ENCODE measurements at places on chromosomes 5 and 9. TPM values are rescaled to one million over a fixed set of nuclear protein-coding genes. Genes with fewer than 3 reads are reported as not detected.

Gene PARP8
- polyA plus RNA-seq = 150 TPM

DNA sequence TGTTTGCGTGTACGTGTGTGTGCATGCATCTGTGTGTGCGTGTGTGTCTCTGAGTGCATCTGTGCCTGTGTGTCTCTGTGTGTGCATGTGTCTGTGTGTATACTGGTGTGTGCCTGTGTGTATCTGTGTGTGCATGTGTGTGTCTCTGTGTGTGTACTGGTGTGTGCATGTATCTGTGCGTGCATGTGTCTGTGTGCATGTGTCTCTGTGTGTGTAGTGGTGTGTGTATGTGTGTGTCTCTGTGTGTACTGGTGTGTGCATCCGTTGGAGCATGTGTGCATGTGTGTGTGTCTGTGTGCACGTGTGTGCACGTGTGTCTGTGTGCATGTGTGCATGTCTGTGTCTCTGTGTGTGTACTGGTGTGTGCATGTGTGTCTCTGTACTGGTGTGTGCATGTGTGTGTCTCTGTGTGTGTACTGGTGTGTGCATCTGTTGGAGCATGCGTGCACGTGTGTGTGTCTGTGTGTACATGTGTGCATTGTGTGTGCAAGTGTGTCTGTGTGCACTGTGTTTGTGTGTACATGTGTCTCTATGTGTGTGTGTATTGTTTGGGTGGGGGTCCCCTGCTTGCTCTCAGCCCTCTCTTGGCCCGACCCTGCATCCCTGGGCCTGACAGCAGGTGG lies 23.8 kb upstream of the NOTCH1 start:
- no peaks in the 10 kb centered on the region for H3K36me3 ChIP-seq
- H3K27ac ChIP-seq = peak overlapping the region; percentile 71
- DNase-seq = no peak
- H3K27me3 ChIP-seq = peaks cover 12% of the 10 kb centered on the region

Gene IL33
- not detected for polyA plus RNA-seq

Gene ANKRD18A
- not detected for polyA plus RNA-seq

- DNase-seq = no peak
- H3K4me3 ChIP-seq = no peak overlapping the region
- H3K27me3 ChIP-seq = no peaks in the 10 kb centered on the region
- H3K36me3 ChIP-seq = no peaks in the 10 kb centered on the region
- no peak overlapping the region for H3K27ac ChIP-seq
- H3K4me1 ChIP-seq = no peaks in the 10 kb centered on the region
Observed at GRCh38 chr5:106185661-106186081, 1485.1 kb downstream of the EFNA5 start.

Gene PCDHGA7
- polyA plus RNA-seq = not detected

- no peak overlapping the region for H3K4me3 ChIP-seq
- no peaks in the 10 kb centered on the region for H3K4me1 ChIP-seq
- no peak overlapping the region for H3K27ac ChIP-seq
- no peaks in the 10 kb centered on the region for H3K36me3 ChIP-seq
- no peaks in the 10 kb centered on the region for H3K27me3 ChIP-seq
Observed at GRCh38 chr5:158607088-158607487, 492.6 kb downstream of the EBF1 start.

Gene WDR38
- polyA plus RNA-seq = not detected

DNA sequence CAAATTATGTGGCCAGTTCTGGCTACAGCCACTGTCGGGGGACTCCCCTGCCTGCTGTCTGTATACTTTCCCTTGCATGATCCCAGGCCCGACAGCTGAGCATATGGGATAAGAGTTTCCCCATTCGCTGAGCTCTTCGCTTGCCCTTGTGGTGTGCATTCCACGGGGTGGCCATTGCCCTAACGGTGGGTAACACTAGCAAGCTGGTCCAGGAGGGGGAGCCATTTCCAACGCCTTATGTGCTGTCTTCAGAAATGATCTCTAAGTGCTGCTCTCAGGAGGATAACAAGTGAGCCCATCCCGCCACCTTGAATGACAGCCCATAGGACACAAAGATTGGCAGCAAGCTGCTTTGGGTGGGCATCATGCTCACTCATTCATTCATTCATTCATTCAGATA lies 190.9 kb downstream of the FSTL4 start:
- H3K27me3 ChIP-seq = peaks cover 8% of the 10 kb centered on the region
- H3K36me3 ChIP-seq = no peaks in the 10 kb centered on the region
- H3K4me3 ChIP-seq = no peak overlapping the region
- no peak overlapping the region for H3K27ac ChIP-seq
- H3K4me1 ChIP-seq = no peaks in the 10 kb centered on the region

Gene IL7R
- polyA plus RNA-seq = 65.6 TPM

DNA sequence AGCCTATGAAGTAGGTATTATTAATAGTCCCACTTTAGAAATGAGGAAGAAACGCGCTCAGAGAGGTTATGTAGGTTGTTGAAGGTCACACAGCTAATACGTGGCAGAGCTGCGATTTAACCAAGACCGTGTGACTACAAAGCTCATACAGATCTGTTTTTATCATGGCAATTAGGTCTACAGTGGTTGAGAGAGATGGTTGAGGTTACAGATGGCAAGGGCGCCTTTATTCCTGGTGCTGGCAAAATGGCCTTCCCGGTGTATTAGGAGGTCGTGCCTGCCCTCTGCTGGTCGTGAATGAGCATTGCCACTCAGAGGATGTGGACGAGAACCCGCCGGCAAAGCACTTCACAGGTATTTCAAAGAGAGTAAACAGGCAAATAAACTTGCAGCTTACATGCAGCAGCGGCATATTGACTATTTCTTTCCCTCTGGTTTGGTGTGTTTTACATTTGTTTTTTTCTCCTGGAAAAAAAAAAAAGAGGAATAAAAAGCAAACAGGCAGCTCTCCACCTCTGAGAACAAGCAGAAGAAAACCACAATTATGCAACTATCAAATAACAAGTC lies 65.3 kb upstream of the EGFLAM start:
- H3K27me3 ChIP-seq = peaks cover 5% of the 10 kb centered on the region
- no peak overlapping the region for H3K27ac ChIP-seq
- no peaks in the 10 kb centered on the region for H3K36me3 ChIP-seq
- DNase-seq = peak; percentile 24
- no peak overlapping the region for H3K4me3 ChIP-seq

Gene SPATA31E1
- polyA plus RNA-seq = not detected

Gene DBH
- not detected for polyA plus RNA-seq

GRCh38 chr5:80324912-80325311 lies 5.1 kb downstream of the SPZ1 start:
- H3K4me3 ChIP-seq = no peak overlapping the region
- H3K27me3 ChIP-seq = peaks cover 6% of the 10 kb centered on the region
- no peaks in the 10 kb centered on the region for H3K4me1 ChIP-seq
- no peak overlapping the region for H3K27ac ChIP-seq

DNA sequence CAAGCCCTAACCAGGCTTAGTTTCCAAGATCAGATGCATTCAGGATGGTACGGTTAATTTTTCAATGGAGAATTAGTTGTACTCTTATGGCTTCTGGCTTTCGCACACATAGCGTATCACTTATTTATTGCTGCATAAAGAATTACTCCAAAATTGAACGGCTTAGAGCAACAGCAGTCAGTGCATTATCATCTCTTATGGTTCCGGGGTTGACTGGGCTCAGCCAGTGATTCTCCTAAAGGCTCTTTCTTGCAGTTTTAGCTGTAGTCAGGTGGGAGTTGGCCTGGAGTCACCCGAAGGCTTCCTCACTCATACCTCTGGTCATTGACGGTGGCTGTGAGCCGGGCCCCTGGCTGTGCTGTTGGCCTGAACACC lies 595 bp upstream of the GRHPR start:
- DNase-seq = no peak
- peak overlapping the region; percentile 90 for H3K4me3 ChIP-seq
- peaks cover 23% of the 10 kb centered on the region for H3K4me1 ChIP-seq
- H3K27me3 ChIP-seq = no peaks in the 10 kb centered on the region

- H3K36me3 ChIP-seq = no peaks in the 10 kb centered on the region
- peaks cover 18% of the 10 kb centered on the region for H3K27me3 ChIP-seq
Observed at GRCh38 chr9:73009649-73010288, 56.9 kb upstream of the ALDH1A1 start.

DNA sequence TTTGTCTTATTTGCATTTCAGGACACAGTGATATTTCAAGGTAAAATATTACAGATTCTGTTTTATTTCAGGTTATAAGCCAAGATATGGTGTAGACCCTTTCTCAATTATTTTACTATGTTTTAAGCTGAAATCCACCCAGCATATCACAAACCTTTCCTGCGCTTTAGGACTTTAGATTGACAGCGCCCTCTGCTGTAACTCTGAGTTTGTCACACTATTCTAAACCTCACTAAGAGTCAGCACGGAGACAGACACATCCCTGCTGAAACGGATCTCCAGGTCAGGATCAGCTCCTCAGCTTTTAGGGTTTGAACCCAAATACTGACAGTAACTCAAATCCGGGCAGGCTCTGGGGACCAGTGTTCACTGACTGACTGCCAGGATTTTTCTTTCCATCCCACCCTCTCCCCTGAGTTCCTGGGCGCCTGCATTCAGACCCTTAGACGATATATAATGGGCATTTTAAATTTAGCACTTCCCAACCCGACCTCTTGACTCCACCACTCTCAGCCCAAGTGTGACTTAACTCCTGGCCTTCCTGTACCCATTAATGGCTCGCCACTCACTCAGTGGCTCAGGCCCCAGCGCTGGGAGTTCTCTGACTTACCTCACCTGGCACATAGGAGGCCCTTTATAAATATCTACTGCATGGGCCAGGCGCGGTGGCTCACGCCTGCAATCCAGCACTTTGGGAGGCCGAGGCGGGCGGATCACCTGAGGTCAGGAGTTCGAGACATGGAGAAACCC lies 33.5 kb downstream of the TLX3 start:
- H3K27me3 ChIP-seq = peaks cover 9% of the 10 kb centered on the region
- no peaks in the 10 kb centered on the region for H3K36me3 ChIP-seq
- H3K4me1 ChIP-seq = no peaks in the 10 kb centered on the region
- no peak overlapping the region for H3K27ac ChIP-seq
- H3K4me3 ChIP-seq = no peak overlapping the region

DNA sequence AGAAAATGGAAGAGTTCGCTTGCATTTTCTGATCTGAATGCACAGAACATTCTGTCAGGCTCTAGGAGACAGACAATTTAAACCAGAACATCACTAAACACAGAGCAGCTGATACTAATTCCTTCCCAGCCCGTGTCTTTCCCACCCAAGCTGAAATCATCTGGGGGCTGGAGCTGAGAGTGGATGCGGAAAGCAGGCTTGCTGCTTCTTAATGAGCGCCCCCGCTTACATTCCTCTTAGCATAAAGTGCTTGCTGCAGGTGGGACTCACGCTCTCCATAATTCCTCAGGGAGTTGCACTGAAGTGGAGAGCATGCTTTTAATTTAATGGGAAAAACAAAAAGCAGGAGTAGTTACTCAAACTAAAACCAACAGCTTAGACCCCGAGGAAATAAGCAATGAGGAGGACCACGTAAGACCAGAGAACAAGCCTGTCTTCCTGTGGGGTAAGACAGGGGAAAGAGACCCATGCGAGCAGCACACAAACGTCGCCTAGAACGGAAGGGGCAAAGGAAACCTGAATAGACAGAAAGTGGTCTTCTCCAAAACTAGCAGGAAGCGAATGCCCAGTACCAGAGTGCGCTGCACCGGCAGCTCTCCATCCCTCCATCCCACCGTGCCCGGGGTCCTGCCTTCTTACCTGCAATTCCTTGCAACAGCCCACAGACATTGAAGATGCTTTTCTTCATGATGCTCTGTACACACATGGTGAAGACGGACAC lies 139.3 kb downstream of the LHFPL2 start:
- H3K4me1 ChIP-seq = peaks cover 19% of the 10 kb centered on the region
- H3K4me3 ChIP-seq = peak overlapping the region; percentile 83
- DNase-seq = peak; percentile 7
- H3K27me3 ChIP-seq = peaks cover 8% of the 10 kb centered on the region
- H3K27ac ChIP-seq = no peak overlapping the region
- no peaks in the 10 kb centered on the region for H3K36me3 ChIP-seq

GRCh38 chr9:93117924-93118862 lies 15.9 kb downstream of the NINJ1 start:
- DNase-seq = no peak
- peaks cover 2% of the 10 kb centered on the region for H3K27me3 ChIP-seq
- peaks cover 40% of the 10 kb centered on the region for H3K4me1 ChIP-seq
- peaks cover 1% of the 10 kb centered on the region for H3K36me3 ChIP-seq

GRCh38 chr9:114763220-114763619 lies 42.6 kb downstream of the TNFSF15 start:
- peaks cover 1% of the 10 kb centered on the region for H3K27me3 ChIP-seq
- H3K27ac ChIP-seq = no peak overlapping the region
- no peaks in the 10 kb centered on the region for H3K36me3 ChIP-seq
- DNase-seq = no peak
- H3K4me3 ChIP-seq = no peak overlapping the region
- H3K4me1 ChIP-seq = no peaks in the 10 kb centered on the region

- no peak for DNase-seq
- H3K27me3 ChIP-seq = peaks cover 7% of the 10 kb centered on the region
- no peak overlapping the region for H3K27ac ChIP-seq
- no peaks in the 10 kb centered on the region for H3K4me1 ChIP-seq
Observed at GRCh38 chr9:69342769-69343168, 17.8 kb downstream of the ENTREP1 start.

DNA sequence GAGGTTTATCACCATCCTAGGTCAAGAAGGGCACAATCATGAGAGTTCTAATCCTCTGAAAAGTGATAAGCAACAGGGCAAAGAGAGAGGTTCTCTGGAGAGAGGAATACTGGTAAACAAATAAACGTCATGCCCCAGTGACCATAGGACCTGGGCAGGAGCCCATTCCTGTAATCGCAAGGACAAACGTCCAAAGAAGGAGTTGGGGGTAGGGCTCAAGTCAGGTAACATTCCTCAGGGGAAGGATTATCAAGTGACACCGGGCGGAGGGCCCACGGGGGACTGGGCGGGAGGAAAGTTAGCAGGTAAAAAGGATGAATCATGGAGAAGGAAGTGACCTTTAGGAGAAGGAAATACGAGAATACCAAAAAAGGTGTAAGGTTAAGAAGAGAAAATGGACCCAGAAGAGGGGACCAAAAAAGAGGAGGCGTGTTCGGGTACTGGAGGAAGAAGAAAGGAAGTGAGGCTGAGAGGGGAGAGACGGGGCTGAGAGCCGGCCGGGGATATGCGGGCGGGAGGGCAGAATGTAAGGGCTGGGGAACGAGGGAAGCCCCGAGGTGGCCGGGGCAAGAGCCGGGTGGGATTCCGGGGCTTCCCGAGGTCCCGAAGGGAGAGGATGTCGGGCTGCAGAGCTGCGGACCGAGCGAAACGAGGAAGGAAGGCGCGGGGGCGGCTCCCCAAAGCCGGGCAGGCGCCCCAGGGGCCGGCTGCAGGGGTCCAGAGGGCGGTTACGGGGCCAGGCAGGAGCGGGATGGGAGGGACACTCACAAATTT lies 583 bp downstream of the DIAPH1 start:
- peaks cover 9% of the 10 kb centered on the region for H3K27me3 ChIP-seq
- H3K4me3 ChIP-seq = peak overlapping the region; percentile 100
- H3K4me1 ChIP-seq = peaks cover 47% of the 10 kb centered on the region
- peaks cover 15% of the 10 kb centered on the region for H3K36me3 ChIP-seq
- peak; percentile 54 for DNase-seq

Measured in immature natural killer cell (primary cell).